RKO (cell line): ENCODE measurements at places on chromosomes 12 and 14.
A peak's percentile ranks its signal among the peaks of the same experiment; 100 is the strongest.

- DNase-seq, result no peak
These were observed 141.5 kb downstream of the CAND1 start for GRCh38 chr12:67410667-67411067.

- peak; percentile 80 for DNase-seq
These were observed 16.4 kb upstream of the ESPL1 start for GRCh38 chr12:53251477-53252348.

DNA sequence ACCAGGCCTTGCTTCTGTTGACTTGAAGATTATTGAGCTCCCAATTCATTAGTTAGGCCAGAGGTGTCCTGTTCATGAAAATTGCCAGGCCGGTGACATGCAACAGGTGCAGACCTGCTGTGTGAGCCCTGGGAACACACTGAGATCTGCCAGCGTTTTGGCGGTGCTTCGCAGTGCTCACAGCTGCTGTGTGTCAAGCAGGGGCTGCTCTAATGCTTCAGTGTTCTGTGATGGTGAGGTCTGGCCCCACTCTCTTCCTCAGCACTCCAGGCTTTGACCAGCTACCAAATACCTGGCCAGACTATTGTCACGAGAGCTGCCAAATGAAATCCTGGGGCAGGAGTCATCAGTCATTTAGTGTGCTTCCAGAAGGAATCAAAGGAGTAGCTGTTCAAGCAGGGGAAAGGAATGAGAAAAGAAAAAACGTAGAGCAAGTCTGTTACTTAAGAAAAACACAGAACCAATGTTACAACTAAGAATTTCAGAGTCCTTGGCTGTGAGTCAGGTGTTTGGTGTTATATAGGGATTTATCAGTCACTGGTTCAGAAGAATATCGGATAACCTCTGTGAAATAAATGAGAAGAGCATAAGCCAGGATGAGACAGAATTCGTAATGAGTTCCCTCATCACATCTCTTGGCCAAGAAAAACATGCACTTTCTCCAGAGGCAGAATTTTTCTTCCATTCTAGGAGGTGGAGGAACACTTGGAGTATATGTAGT, 150.8 kb downstream of the FBXL14 start:
- no peak for DNase-seq

DNA sequence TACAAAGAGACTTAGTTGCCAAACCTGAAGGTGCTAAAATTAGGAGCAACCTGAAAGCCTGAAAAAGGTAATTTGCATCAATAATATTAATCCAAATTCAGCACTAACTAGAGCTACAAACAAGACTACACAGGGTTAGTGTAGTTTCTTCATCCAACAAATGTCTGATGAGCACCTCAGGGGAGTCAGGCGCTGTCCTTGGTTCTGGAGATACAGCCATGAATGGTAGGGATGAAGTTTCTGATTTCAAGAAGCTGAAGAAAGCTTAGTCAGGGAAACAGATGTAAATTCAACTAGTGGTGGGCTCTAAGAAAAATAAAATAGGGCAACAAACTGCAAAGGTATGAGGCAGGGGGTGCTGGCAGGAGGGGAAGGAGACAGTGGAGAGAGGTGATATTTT, 266.3 kb downstream of the GLT1D1 start:
- DNase-seq, result peak; percentile 20

GRCh38 chr12:124786061-124786964, 77.4 kb downstream of the SCARB1 start:
- no peak for DNase-seq

DNA sequence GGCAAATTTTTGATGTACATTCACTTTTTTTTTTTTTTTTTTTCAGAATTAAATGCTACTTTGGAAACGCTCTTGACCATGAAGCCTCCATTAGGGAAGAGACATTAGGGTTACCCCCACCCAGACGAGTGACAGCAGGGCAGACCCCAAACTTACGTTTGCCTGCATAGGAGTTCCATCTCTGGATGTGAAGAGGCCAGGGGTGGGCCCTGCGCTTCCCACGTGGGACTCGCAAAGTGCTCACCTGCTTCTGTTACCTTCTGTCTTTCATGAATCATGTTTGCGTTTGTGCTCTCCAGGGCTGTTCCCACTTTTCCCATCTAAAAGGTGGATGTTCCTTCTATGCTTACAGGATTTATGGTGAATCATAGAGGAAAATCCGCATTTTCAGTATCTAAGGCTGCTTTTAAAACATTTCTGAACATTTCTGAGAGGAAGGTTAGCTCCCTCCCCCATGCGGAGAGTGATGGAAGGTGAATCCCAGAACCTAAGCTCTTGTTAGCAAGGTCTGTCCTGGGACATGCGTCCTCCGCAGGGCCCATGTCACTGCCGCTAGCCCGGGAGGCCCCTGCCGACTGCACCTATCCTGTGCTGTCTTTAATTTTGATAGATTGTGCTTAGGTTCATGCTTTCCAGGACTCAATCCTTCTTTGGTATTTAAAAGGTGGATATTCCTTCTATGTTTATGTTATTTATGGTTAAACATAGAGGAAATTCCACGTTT, 135.7 kb upstream of the RTL1 start:
- DNase-seq, result no peak

DNA sequence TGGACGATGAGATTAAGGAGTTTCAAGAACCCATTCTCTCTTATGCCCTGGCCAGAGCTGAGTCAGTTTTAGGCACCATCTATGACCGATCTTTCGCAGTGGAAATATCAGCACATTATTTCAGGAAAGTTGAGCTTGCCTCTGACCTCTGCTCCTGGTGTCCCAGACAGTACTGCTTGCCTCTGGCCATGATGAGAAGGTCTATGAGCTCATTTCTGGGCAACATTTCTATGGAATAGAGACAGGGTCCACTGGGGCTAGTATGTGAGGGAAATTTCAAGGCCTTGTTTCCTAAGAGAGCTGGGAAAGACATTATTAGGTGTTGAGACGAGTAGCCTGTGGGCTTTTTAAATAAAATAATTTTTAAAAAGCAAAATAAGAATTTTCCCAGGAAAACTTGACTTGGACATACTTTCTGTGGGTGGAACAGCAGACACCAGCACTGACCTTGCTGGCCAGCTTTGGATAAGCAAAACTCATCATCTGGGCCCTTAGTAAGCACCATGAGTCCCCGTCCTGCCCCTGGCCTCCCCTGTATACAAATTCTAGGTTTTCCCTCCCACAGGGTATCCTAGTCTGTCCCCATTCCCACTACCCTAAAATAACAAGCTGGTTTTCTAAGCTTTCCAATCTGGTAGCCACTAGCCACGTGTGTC, 43.4 kb downstream of the DIO2 start:
- DNase-seq, result no peak

- DNase-seq, result no peak
These were observed 67.2 kb upstream of the DIO2 start for GRCh38 chr14:80278293-80279023.

- DNase-seq, result no peak
These were observed 25.1 kb upstream of the LTBP2 start for GRCh38 chr14:74637178-74637550.

GRCh38 chr14:22897357-22897756, 14.3 kb downstream of the REM2 start:
- DNase-seq, result no peak

GRCh38 chr12:45244561-45245343, 28.9 kb downstream of the ANO6 start:
- DNase-seq, result no peak

GRCh38 chr12:51373187-51373586, 18.0 kb downstream of the GALNT6 start:
- DNase-seq, result no peak

- no peak for DNase-seq
These were observed 45.3 kb downstream of the SETD3 start for GRCh38 chr14:99435327-99435726.

GRCh38 chr12:28776220-28776619, 372.9 kb upstream of the FAR2 start:
- DNase-seq, result no peak

DNA sequence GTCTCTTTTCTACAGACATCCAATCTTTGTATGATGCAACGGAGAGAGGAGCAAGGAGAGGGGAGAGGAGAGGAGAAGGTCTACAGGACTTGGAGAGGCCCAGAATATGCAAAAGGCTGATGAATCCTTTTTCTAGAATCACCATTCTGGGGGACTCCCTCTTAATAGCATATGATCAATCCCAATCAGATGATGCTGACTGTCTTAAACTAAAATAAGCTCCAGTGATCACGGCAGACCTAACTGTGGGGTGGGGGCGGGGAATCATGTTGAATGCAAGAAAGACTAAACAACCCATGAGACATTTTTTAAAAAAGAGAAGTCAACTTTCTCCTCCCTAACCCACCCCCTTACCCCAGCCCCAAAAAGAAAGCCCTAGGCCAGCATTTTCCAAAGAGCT, 33.4 kb downstream of the BTBD7 start:
- DNase-seq, result no peak

- DNase-seq, result no peak
These were observed 23.0 kb upstream of the RNU6-8 start for GRCh38 chr14:32226056-32226455.

DNA sequence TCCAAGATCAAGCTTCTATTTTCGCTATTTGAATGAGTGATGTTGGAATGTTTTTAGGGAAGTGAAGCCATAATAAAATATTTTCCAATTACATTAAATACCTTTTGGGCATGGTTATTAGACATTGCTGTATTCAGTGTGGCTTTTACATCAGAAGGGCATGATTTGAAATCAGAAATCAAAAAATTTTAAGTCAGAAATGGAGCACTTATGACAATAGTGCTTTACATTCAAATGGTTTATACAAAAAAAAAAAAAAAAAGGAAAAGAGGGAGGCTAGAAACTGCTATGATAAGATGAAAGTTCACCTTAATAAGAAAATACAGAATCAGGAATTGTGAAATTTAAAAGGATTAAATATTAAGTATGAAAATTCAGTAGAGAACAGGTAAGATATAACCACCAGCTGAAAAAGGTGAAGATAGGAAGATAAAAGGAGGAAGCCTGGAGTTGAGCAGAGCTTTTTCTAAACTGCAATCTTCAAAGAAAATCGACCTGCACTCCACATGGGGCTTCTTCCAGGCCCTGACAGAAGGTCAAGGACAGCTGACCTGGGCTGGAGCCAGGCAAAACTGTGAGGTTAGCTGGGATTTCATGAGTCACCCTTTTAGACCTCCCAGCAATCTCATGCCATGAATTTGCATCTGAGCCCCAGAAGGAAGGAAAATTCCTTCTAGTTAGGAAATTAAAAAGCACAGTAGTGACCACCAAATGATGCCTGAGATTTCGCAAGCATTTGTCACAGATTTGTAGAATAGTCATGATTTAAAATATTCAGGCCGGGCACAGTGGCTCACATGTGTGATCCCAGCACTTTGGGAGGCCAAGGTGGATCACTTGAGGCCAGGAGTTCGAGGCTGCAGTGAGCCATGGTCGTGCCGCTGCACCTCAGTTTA, 23.4 kb upstream of the BMP4 start:
- DNase-seq, result no peak

DNA sequence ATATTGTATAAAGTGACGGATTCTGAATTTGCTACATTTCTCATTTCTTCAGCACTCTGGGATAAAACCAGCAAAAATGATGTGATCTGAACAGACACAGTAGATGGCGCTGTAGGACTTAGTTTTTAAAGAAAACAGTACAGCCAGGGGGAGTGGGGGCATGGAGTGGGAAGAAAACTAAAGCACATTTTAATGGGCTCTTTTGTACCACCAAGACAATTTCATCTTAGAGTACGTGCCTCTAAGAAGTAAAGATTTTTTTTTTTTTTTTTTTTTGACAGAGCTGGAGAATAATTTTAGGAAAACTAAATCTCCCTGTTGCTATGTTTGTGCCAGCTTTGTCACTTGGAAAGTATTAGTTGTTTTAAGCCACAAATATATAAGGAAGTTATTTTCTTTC, 124.4 kb downstream of the RAD51B start:
- peak; percentile 85 for DNase-seq

DNA sequence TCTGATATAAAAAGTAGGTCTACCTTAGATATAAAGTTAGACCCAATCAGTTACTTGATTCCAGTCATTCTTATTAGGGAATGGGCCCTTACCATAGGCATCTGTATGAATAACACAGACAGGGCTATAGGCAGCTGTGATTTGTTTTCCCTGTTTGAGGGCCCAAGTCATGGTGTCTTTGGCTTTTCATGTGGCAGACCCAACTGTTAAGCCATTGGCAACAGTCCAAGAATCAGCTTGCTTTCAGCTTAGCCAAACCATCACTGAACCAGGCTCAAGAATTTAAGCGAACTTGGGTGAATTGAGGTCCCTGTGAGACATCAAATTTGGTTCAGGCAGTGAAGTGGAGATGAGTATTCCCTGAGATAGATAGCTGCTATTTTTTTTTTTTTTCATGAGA, 111.2 kb downstream of the LRRIQ1 start:
- DNase-seq, result no peak

DNA sequence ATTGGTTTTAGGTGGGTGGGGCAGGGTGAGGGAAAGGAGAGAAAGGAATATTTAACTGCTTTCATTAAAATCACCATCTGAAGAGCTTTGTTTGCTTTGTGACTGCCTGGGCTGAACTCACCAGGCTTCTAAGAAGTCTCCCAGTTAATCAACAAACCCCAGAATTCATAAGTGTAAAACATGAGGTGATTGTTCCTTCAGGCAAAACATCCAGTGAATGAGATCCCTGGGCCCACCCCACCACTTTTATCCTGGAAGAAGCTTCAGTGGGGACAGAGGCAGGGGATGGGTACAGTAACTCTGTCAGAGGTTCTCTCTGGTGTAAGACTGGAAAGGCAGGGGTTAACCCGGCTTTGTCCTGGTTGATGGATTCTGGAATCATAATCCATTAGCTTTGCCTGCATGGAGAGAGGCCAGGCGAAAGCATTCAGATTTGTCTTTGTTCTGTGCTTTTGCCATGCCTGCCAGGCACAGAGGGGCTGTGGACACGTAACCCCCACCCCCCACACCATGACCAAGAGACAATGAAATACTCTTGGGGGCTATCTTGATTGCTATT, 16.7 kb downstream of the PDE1B start:
- no peak for DNase-seq

GRCh38 chr14:103547455-103547940, 15.0 kb downstream of the BAG5 start:
- DNase-seq, result no peak

DNA sequence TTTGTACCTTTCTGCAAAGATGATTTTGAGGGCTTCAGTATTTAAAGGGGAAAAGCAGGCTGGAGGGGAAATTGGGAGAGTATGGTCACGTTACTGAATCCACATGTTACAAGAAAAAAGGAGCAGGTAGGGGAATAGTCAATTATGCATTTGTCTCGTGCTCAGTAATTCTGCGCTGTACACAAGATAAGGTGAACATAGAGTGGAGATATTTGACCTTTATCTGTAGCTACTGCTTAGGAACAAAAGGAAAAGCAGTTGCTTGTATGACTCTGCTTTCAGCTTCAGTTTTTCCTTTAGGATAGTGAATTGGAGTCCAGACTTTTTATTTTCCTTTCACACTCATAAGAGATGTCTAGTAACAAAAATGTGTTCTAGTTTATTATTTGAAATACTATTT, 49.8 kb downstream of the FBXO33 start:
- no peak for DNase-seq

GRCh38 chr14:101008631-101009336, 105.3 kb upstream of the RTL1 start:
- DNase-seq, result no peak
